Keratinocyte (primary cell): ENCODE measurements at places on chromosomes 5 and 9.

- DNase-seq: no peak
- H3K4me1 ChIP-seq: no peaks in the 10 kb centered on the region
- H3K36me3 ChIP-seq: no peaks in the 10 kb centered on the region
- H3K27ac ChIP-seq: no peak overlapping the region
- H3K4me3 ChIP-seq: no peak overlapping the region
- no peaks in the 10 kb centered on the region for H3K27me3 ChIP-seq
Measured at GRCh38 chr5:93519740-93520139, 61.3 kb downstream of the NR2F1-AS1 start.

GRCh38 chr9:82254646-82255367 lies 266.2 kb downstream of the SPATA31D1 start:
- no peaks in the 10 kb centered on the region for H3K4me1 ChIP-seq
- H3K4me3 ChIP-seq: no peak overlapping the region
- H3K36me3 ChIP-seq: no peaks in the 10 kb centered on the region
- H3K27ac ChIP-seq: no peak overlapping the region
- no peaks in the 10 kb centered on the region for H3K27me3 ChIP-seq

DNA sequence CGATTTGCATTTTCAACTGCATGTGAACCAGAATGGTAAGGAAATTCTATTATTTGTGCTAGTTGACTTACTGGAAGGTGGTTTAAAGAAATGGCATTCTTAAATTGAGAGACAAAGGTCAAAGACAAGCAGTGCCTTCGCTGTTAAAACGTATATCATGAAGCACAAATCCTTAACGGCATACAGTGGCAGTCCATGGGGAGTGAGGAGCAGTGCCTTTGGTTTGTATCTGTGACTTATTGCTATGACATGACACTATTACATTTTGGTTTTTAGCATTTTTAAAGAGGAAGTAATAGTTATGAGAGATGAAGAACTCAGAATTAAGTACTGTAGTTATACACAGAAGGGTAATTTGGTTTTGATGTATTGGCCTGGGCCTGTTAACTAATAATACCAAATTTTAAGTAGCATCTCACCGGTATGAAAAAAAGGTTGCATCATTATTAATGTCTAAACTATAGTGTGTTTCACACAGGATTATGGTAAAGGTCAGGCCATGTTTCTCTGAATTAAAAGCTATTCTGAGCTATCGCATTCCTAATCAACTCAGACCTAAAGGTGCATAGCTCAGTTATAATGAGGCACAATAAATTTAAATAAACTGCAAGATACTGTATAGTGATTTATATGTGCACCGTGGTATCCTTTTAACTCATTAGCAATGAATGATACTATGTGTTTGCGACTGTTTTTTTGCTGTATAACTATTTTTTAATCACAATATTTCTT lies 339.8 kb upstream of the ARRDC3 start:
- no peaks in the 10 kb centered on the region for H3K27me3 ChIP-seq
- DNase-seq: no peak
- no peak overlapping the region for H3K4me3 ChIP-seq
- no peaks in the 10 kb centered on the region for H3K36me3 ChIP-seq
- H3K27ac ChIP-seq: no peak overlapping the region

DNA sequence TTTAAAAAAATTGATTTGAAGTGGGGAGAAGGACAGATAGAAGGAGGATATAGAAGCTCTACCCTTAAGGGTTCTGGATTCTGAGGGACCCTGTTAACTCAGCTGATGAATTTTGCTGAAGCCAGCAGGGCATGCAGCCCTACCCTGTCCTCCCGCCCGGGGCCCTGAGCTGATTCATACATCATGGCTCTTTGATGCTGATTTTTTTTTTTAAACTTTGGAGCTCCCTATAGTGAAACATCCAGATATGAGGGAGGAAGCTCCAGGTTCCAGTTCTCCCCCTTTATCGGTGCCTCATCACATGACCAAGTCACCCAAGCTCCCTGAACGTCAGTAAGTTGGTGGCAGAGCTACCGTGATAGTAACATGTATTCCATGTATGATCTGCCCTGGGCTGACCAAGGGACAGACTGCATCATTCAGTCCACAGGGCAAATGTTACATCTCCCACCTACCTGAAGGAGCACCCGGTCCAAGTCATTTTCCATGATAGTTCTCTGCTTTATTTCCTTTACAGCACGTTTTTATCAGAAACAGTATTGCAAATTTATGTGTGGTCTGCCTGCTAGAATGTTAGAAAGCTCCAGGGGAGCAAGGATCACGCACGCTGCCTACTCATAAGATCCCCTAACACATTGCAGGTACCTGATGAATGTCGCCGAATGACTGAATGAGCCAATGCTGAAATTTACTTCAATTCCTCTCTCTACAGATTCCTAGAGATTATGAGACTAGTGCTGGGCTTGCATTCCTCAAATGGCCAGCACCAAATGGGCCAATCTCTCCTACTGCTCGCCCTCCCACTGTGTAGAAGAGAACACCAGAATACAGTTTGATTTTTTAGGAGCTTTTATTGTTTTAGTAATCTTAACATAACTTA lies 25.9 kb downstream of the SPARC start:
- no peak overlapping the region for H3K4me3 ChIP-seq
- peak; percentile 63 for DNase-seq
- peaks cover 13% of the 10 kb centered on the region for H3K36me3 ChIP-seq
- H3K27ac ChIP-seq: peak overlapping the region; percentile 45

GRCh38 chr9:114250648-114251047 lies 72.2 kb upstream of the ORM1 start:
- no peaks in the 10 kb centered on the region for H3K27me3 ChIP-seq
- H3K27ac ChIP-seq: no peak overlapping the region
- no peaks in the 10 kb centered on the region for H3K36me3 ChIP-seq
- DNase-seq: no peak
- no peaks in the 10 kb centered on the region for H3K4me1 ChIP-seq

DNA sequence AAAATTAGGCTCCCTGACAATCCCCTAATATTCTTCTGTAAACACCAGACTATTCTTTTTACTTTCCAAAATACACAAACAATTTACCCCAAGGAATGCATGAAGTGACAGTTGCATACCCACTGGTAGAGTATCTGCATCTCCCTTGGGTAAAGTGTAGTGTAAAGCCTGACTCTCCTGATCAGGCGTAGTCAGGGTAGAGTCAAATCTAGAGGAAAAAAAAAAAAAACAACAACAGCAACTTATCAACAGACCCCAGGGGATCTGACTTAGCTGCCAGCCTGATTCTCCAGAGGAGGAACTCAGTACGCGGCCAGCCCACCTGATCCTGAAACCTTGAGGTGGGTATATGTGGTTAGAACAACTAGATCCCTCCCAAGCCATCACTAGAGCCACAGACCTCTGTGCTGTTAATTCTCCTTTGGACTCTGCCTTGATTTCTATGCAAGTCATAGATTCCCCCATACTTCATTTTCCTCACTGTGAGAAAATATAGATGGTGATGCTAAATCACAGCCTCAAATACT lies 61.0 kb downstream of the ZNF608 start:
- H3K36me3 ChIP-seq: no peaks in the 10 kb centered on the region
- no peaks in the 10 kb centered on the region for H3K27me3 ChIP-seq
- no peaks in the 10 kb centered on the region for H3K4me1 ChIP-seq
- H3K4me3 ChIP-seq: no peak overlapping the region

GRCh38 chr5:82091617-82092016 lies 119.8 kb downstream of the ATG10 start:
- no peaks in the 10 kb centered on the region for H3K27me3 ChIP-seq
- H3K4me3 ChIP-seq: no peak overlapping the region
- DNase-seq: no peak
- no peak overlapping the region for H3K27ac ChIP-seq

GRCh38 chr5:71652349-71652748 lies 65.2 kb downstream of the MCCC2 start:
- no peak for DNase-seq
- no peaks in the 10 kb centered on the region for H3K27me3 ChIP-seq
- no peak overlapping the region for H3K27ac ChIP-seq
- H3K4me1 ChIP-seq: no peaks in the 10 kb centered on the region
- no peak overlapping the region for H3K4me3 ChIP-seq

DNA sequence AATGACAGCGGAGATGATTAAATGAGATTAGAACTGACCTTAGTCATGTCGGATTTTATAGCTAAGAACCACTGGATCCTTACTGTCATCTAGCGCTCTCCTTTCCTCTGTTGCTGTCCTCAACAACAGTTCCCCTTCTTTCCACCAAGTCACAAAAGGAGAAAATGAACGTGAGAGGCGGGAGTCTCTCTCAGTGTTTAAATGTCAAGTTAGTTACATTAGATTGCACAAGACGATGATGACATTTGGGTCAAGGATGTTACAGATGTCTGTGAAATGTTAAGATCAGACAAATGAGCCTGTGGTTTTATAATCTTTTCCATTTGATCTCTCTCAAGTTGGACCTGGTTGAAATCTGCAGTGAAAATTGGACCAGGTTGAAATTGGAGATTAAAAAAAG lies 53.5 kb downstream of the FBXO38 start:
- no peaks in the 10 kb centered on the region for H3K4me1 ChIP-seq
- DNase-seq: no peak
- no peak overlapping the region for H3K27ac ChIP-seq
- H3K36me3 ChIP-seq: peaks cover 13% of the 10 kb centered on the region

GRCh38 chr5:137606401-137606800 lies 107.3 kb upstream of the SPOCK1 start:
- no peak for DNase-seq
- no peak overlapping the region for H3K4me3 ChIP-seq
- no peaks in the 10 kb centered on the region for H3K36me3 ChIP-seq
